Daoy (cell line): ENCODE measurements at places on chromosomes 13 and 19. TPM values are rescaled to one million over a fixed set of nuclear protein-coding genes. Genes with fewer than 3 reads are reported as not detected.

DNA sequence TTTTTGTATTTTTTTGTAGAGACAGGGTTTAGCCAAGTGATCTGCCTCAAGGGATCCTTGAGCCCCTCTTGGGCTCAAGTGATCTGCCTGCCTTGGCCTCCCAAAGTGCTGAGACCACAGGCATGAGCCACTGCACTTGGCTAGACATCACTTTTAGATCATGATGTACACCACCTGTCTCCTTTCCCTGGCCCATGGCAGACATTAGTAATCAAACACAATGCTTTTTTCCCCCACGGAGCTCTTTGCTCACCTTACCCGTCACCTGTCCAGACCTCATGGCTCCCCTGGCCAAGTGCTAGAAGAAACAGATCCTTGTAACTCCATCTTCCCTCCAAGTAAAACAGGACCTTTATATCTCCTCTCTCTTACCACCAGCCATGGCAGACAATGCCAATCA, 18.4 kb downstream of the NUMBL start:
- DNase-seq: no peak

USHBP1 gene
- total RNA-seq: not detected in 2 replicates

DNA sequence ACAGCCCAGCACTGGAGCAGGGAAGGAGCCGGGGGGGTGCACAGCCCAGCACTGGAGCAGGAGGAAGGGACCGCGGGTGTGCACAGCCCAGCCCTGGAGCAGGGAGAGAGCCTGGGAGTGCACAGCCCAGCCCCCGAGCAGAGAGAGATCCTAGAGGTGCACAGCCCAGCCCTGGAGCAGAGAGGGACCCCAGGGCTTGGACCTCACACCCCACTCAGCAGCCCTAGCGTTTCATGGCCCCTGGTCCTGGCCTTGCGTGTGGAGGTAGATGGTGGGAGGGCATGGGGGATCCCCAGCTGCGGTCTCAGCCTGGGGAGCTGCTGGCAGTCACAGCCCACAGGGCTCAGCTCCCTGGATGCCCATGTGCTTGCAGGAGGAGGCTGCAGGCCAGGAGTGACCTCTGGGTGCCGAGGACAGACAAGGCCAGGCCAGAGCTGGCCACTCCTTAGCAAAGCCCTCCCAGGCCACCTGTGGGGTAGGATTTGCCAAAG, 25.1 kb downstream of the GAS6 start:
- no peak for DNase-seq

DNA sequence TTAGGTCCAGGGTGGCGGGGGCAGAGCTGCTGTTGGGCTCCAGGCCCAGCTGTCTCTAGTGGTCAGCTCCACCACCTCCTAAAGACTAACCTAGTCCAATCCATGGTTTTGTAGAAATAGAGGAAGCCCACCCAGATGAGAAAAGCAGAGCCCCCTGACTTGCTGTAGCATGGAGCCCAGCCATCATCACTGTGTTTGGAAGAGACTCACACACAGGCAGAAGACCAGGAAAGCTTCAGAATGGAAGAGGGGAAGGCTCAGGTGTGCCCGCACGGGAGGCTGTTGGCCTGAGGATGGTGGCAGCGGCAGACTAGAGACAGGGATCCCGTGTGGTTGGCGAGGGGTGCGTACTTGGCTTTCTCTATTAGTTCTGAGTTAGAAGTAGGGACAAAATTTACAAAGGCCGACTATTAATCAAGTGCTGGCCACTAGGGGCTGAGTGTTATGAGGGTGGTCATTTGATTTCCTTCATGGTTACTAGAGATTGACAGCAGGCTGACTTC, 193.2 kb upstream of the SOX1 start:
- DNase-seq: no peak

- no peak for DNase-seq
These were observed 59.6 kb downstream of the PDS5B start for GRCh38 chr13:32645854-32646253.

OR10H1 gene
- not detected in 2 replicates for total RNA-seq
